ENCODE measurements at places on chromosomes 12 and 14.

DNA sequence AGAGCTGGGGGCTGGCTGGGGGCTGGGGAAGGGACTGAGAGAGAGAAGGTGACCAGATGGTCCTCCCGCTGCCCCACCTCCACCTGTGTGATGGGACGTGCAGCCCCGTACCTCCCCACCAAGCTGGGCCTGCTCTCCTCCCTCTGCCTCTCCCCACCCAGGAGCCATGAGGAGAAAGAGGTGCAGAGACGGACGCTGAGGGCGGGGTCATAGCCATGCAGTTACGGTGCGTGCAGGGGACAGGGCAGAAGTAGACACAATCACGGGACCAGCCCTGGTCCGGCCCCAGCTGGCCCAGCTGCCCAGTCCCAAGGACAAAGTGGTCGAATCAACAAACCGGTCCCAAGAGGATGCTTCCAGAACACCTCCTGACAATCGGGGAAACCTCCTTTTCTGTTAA lies 33.2 kb downstream of the RFLNA start:
- DNase-seq, result no peak

GRCh38 chr14:101469382-101470247 lies 91.7 kb upstream of the DIO3 start:
- no peak for DNase-seq

DNA sequence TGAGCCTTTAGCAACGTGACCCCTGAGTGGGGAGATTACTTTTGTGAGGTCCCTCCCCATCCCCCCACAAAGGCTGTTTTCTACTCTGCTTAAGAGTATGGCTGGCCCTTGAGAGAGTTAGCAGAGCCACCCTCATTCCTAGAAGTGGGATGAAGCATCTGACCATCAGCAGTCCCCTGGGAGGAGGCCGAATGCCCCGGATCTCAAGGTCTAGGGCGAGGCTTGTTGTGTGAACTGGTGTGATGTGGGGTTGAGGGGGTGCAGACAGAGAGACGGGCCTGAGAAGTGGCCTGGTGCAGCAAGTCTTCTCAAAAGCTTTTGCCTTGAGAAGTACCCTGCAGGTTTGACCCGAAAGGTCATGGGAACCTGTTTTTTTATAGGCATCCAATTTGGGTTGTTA lies 153.0 kb upstream of the FKBP4 start:
- DNase-seq, result no peak

GRCh38 chr14:69318241-69318640 lies 58.3 kb downstream of the GALNT16 start:
- no peak for DNase-seq

GRCh38 chr12:80966001-80966400 lies 28.3 kb upstream of the LIN7A start:
- no peak for DNase-seq

DNA sequence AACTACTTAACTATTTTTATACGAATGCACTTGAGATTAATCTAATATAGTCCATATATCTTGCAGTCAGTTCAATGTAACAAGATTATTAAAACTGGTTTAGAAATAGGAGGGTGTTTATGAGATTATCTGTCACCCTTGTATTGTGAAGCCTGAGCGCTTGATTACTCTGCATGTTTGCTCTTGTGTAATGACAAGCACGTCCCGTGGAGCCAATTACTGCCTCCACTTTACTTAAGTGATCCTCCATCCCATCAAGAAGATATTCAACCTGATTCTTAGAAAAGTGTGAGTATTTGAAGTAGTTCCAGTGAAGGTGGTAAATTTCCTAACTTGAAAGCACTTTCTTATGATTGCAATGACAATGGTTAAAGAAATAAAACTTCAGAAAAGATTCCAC lies 415.2 kb upstream of the GARIN6 start:
- DNase-seq, result no peak

GRCh38 chr12:108349278-108349688 lies 10.2 kb upstream of the CMKLR1 start:
- no peak for DNase-seq

DNA sequence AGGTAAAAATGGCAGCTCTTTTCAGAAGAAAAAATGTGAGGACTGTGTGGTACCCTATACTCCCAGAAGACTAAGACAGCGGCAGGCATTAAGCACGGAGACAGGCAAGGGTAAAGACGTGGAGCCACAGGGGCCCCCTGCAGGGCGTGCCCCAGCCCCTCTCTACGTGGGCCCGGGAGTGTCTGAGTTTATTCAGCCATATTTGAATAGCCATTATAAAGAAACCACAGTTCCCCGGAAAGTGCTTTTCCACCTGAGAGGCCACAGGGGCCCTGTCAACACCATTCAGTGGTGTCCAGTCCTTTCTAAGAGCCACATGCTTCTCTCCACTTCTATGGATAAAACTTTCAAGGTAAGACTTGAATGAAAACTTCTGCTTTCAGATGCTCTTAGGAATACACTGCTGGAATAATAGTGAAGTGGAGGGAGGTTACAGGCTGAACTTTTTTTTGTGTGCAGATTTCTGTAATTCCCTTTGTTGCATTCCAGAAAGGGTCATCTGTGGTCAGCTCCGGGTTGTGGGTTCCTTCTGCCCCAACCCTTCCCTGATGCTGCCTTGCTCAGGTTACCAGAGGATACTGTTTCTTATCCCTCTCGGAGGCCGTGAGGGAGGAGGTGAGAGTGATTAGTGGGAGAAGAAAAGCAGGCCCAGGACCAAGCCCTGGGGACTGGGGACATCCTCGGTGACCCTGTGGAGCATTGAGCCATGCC lies 58.4 kb downstream of the SLC25A47 start:
- no peak for DNase-seq

DNA sequence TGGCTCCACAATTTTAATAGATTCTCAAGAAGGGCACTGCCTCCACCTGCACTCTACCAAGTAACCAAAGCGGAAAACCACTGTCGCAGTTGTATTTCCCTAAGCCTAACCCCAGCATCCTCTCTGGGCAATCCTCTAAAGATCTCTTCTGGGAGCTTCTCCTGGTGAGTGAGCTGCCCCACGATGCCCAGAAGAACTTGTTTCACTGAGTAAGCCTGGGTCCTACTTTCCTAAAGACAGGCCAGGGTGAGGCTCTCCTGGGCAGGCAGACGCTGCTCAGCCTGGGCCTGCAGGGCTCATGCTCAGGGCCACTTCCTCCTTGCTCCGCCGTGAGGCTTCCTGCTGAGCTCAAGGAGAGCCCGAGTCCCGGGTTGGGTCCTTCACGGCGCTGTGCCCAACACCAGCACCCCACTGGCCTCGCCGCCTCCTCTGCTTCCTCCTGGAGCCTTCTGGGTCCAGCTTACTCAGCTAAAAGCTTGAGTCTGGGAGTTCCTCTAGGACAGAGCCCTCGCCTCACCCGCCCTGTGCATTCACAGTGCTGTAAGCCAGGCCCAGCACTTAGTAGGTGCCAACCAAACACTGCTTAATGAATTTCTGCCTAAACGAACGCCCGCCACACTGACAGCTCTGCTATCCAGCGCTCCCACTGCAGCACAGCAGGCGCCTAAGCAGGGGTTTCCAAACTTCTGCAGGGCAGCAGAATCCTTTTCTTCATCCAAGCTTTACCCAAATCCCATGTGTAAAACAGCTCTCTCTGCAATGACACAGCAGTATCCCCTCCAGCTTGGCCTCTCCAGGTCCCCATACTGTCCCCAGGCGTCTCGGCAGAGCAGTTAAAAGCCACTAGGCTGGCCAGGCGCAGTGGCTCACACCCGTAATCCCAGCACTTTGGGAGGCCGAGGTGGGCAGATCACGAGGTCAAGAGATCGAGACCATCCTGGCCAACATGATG lies 5.7 kb downstream of the RAB35 start:
- DNase-seq, result peak; percentile 38

- no peak for DNase-seq
Measured at GRCh38 chr14:67579040-67579439, 21.0 kb downstream of the PIGH start.

Measured in esophagus squamous epithelium (tissue), 5 donors.